ENCODE measurements at places on chromosomes 3 and 15. TPM values are rescaled to one million over a fixed set of nuclear protein-coding genes. Genes with fewer than 3 reads are reported as not detected.

Gene GRK7
- not detected for total RNA-seq

Gene HHLA2
- 0.26 TPM for total RNA-seq

Gene GOLGA8T
- not detected for total RNA-seq

Gene ITIH4
- total RNA-seq, result 1.6 TPM

Gene CLDN16
- total RNA-seq, result not detected

Gene TMEM115
- 11.1 TPM for total RNA-seq

Gene THAP10
- not detected for total RNA-seq

Gene GOLGA6L7
- total RNA-seq, result not detected

Gene DUT
- 628 TPM for total RNA-seq

Gene SH2D7
- not detected for total RNA-seq

Gene IQCH
- 0.98 TPM for total RNA-seq

Gene ERICH6
- total RNA-seq, result not detected

Gene LXN
- total RNA-seq, result 4.0 TPM

Gene PEX11A
- 1.9 TPM for total RNA-seq

Gene KCNH8
- total RNA-seq, result not detected

Gene CCDC54
- not detected for total RNA-seq

Gene BSN
- total RNA-seq, result 0.12 TPM

Gene PPP4R2
- 68.1 TPM for total RNA-seq

Gene MESP1
- total RNA-seq, result 4.4 TPM

Gene TRA2B
- total RNA-seq, result 176 TPM

Gene RTP4
- 0.43 TPM for total RNA-seq

Gene TGM4
- total RNA-seq, result not detected

Gene PDCD10
- total RNA-seq, result 55.7 TPM

Gene SHC4
- 0.21 TPM for total RNA-seq

Gene PDZRN3
- total RNA-seq, result not detected

Gene PIF1
- 43.9 TPM for total RNA-seq

Gene TMEM45A
- total RNA-seq, result 0.21 TPM

Gene SPATA12
- total RNA-seq, result not detected

Gene CLDN18
- not detected for total RNA-seq

Gene NRROS
- 9.2 TPM for total RNA-seq

Gene SPINK8
- total RNA-seq, result not detected

Gene CFAP20DC
- total RNA-seq, result 2.4 TPM

Gene ASB14
- total RNA-seq, result not detected

Gene ERC2
- total RNA-seq, result not detected

Gene IL5RA
- not detected for total RNA-seq

Gene SYNPR
- not detected for total RNA-seq

Gene RLBP1
- not detected for total RNA-seq

Gene RYR3
- not detected for total RNA-seq

Gene TEX9
- total RNA-seq, result 1.1 TPM

Gene SCAP
- total RNA-seq, result 31.6 TPM

Gene SMAD6
- not detected for total RNA-seq

Gene COL6A5
- total RNA-seq, result not detected

Gene LRRC31
- not detected for total RNA-seq

Gene GUCA1C
- total RNA-seq, result not detected

Data from activated naive CD4-positive, alpha-beta T cell treated with anti-CD3 and anti-CD28 coated beads for 36 hours (primary cell).